ENCODE measurements at places on chromosomes 3 and 15.

GRCh38 chr15:77009176-77009575, 14.2 kb downstream of the PSTPIP1 start:
- no peak for DNase-seq

DNA sequence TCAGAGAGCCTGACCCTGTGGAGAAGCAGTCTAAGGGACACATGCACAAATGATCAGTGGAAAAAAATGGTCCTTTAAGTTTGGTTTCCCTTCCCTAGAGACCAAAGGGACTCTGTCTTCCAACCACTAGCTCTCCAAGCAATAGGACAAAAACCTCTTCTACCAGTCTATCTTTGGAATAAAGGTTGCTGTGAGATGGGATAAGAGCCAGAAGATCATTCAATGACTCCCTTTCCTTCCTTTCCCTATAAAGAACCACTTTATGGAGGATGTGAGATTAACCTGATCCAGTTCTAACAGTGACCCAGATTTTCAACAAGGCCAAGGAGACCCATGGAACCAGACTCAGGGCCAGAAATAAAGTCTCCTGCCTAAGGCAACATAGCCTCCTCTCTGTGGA, 74.8 kb downstream of the DHX30 start:
- no peak for DNase-seq

GRCh38 chr3:146468671-146469149, 651 bp downstream of the PLSCR2 start:
- peak; percentile 39 for DNase-seq

GRCh38 chr3:64616953-64617352, 70.8 kb downstream of the ADAMTS9 start:
- DNase-seq: peak; percentile 59

DNA sequence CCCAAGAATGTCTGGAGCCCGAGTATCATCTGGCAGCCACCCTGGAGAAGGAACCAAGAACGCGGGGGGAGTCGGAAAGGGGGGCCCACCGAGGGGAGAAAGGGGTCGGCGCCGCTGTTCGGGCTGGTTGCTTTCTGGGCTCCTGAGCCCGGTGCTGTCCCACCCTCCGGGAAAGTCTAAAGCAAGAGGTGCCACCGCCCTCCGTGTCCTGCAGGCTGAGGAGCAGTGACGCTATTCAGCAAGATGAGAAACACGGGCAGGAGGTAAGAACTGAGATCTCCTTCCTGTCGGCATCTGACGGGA, 234.8 kb downstream of the XXYLT1 start:
- no peak for DNase-seq

- DNase-seq: no peak
Observed at GRCh38 chr3:194900854-194901522, 215.3 kb downstream of the FAM43A start.

GRCh38 chr3:180280555-180280954, 243.8 kb upstream of the PEX5L start:
- DNase-seq: no peak

- no peak for DNase-seq
Observed at GRCh38 chr15:39376371-39376909, 204.4 kb upstream of the THBS1 start.

DNA sequence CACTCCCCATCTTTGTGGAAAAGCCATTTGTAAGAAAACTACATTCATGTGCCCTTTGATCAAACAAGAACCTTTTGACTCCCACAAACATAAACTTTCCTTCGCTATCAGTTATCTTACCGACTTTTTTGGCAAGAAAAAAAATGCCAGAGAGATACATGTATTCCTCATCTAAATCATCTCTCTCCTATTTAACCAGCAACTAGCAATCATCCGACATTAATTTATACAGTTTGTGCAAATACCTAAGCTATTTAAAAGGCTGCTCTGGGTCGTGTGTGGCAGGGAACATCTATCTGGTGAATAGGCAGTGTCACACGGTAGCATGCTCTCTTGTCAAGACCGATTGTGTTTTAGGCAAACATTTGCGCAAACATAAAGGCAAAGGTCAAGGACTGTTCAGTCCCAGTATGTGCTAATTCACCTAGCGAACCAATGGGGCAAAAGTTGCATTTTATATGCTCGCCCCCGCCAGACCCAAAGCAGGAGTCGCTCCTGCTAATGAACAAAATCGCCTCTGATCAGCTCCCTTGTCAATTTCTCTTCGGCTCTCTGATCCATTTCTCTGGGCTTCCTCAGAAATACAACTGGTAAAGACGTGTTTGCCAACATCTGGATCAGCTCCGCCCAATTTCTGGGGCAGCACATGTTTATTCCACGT, 37.7 kb downstream of the ZIC4 start:
- no peak for DNase-seq

- no peak for DNase-seq
Observed at GRCh38 chr3:139602003-139602402, 62.5 kb upstream of the RBP1 start.

- DNase-seq: no peak
Observed at GRCh38 chr3:23993556-23994243, 48.6 kb downstream of the NR1D2 start.

GRCh38 chr3:100482176-100482575, 10.2 kb upstream of the TMEM45A start:
- no peak for DNase-seq

- peak; percentile 16 for DNase-seq
Observed at GRCh38 chr15:72057548-72058091, 60.3 kb downstream of the MYO9A start.

DNA sequence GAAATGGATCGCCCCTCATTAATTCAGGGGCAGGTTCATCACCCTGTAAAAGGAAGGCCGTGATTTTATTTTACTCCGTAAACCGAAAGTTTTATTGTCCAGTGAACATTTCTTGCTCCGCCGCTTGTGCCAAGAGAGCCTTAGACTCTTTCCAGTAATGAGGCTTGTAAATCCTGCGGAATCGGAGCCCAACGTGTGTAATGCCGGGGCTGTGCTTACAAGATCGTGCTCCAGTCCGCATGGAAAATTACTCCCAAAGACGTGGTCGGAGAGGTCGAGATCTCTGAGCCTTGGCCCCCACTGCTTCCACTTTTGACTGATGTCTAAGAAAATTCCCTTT, 649 bp upstream of the PLOD2 start:
- DNase-seq: peak; percentile 91

DNA sequence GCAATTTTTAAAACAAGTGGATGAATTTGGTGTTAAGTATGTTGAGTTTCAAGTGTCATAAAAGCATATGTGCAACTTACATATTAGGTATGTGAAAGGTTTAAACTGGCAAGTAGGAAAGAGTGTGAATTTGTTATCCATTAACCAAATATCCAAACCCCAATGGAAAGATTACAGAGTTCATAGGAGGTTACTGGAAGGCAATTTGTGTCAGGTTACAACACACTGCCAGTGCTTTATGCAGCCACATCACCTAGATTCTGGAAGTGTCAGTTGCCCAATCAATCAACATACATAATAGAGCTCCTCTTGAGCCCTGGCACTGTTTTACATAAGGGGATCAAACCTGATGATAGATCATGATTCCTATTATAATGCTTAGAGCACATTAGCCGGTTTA, 261.0 kb downstream of the ROBO1 start:
- no peak for DNase-seq

Measured in muscle of leg (tissue), 16 donors.